Activated naive CD4-positive, alpha-beta T cell treated with anti-CD3 and anti-CD28 coated beads for 36 hours (primary cell): ENCODE measurements at places on chromosomes 7 and 10.

DNA sequence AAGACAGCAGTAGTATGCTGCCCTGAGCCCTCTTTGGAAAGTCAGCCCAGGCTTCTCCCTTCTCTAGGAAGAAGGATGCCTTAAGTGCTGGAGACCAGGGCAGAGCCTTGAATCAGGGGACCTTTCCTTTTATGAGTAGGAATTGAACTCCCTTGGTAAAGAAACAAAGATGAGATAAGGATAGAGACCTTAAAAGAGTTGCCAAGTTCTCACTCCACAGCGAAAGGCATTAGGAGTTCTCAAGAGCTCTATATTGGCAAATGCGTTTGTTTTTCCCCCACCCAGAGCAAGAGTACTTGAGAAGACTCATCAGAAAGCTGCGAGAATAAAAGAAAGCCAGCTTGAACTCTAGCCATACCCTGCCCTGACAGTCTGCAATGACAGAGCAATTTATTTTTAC, 72.9 kb upstream of the OGDHL start:
- DNase-seq = no peak

GRCh38 chr7:75715864-75716263, 22.9 kb downstream of the HIP1 start:
- DNase-seq = no peak

GRCh38 chr7:50358779-50359178, 54.3 kb downstream of the IKZF1 start:
- no peak for DNase-seq

DNA sequence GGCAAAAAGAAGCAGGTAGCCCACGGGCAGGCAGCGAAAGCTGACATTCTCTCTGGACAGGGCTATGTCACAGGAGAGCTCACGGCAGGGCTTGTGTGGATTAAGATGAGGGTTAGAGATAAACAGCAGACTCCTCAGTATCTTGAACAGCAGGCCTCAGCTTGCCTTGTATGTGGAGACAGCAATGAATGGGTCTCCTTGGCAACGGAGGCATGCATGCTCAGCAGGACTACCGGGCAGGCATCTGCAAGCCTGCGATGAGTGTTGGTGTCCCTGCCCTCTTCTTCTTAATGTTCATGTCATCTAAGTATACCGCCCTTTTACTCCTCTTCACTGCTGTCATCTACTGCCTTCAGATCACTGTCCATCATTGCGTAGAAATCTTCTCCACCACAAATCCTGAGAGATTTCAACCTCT, 81.9 kb upstream of the C1GALT1 start:
- DNase-seq = no peak

- DNase-seq = peak; percentile 57
Observed at GRCh38 chr7:5528071-5528814, 104.6 kb upstream of the TNRC18 start.

DNA sequence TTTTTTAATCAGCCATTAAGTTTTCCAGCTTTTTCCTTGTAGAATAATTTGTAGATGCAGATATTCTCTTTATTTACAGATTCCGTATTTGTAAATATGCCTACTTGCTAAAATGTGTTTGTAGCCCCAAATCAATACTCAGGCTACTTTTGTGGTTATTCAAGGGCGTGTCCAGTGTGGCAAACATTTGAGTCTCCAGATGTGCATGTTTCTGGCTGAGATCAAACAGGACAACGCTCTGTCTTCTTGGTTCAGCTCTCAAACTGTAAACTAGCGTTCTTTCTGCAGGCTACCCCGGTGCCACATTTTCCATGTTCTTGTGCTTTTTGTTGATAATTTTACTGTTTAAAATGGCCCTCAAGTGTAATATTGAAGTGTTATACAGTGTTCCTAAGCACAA, 16.2 kb upstream of the OR2A5 start:
- DNase-seq = no peak

DNA sequence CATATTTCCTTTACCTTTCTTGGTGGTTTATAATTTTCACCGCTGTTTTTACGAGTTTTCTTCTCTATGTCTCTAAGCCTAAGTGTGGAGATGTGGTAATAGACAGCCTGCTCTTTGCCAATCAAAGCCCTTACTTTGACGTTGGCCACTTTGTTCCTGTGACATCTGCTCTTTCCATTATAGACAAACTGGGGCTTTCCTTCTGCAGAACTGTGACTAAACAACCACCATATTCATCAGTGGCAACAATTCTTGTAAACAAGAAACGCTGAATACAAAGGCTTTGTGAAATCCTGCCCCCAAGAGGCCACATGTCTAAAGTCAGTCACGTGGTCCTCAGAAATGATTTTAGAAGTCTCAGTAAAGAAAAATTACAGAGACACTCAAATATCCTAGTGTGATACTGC, 59.6 kb upstream of the CAPZA2 start:
- DNase-seq = peak; percentile 49

- no peak for DNase-seq
Observed at GRCh38 chr10:44995914-44996669, 4.6 kb upstream of the ZNF22 start.

GRCh38 chr7:133746305-133746704, 380.8 kb upstream of the LRGUK start:
- DNase-seq = no peak

- no peak for DNase-seq
Observed at GRCh38 chr10:102668326-102669107, 24.2 kb downstream of the TRIM8 start.

DNA sequence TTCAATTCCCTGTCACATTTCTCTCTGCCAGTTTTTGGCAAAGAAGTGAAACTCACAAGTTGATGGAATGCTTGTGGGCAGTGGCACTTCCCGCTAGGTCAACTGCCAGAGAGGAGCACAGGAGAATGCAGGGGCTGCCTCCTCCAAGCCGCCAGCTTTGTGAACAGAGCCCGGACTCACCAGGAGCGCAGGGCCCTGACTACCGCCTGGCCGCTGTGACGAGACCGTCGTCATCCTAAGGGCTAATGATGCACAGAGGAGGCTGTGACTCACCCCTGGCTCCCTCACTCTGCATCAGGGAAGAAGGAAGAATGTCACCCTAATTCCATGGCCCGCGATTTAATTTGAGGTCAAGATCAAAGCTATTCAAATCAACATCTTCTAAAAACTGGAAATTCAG, 123.9 kb downstream of the TAX1BP1 start:
- no peak for DNase-seq

DNA sequence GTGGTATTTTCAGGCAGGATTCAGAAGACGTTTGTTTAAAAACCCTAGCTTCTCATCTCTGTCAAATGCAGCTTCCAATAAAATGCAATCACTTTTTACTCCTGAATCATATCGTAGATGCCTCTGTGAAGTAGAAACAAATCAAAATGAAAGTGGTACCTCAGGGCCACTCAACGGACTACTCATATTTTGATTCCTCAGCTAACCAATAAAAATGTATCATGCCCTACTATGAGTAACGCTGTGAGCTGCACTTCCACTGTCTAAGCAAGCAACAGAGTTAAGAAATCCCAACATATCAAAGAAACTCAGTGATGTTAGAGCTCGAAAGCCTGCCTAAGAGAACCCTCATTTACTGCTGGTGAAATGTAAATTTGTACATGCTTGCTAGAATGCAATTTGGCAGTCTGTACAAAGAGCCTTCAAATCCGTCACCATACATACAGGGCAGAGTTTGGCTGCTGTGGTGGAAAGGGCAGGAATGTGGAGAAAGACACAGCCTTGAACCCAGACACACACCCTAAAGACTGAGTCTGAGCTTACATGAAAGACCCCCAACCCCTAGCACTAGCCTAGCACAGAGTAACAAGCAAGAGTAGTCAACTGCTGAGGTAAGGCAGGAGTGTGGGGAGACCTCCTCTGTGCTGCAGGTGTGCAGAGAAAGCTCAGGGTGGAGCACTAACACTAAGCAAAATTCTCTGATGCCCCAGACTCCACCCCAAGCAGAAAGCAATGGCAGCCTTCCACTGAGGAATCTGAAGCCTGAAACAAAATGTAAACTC, 151.5 kb downstream of the ANK3 start:
- peak; percentile 34 for DNase-seq

DNA sequence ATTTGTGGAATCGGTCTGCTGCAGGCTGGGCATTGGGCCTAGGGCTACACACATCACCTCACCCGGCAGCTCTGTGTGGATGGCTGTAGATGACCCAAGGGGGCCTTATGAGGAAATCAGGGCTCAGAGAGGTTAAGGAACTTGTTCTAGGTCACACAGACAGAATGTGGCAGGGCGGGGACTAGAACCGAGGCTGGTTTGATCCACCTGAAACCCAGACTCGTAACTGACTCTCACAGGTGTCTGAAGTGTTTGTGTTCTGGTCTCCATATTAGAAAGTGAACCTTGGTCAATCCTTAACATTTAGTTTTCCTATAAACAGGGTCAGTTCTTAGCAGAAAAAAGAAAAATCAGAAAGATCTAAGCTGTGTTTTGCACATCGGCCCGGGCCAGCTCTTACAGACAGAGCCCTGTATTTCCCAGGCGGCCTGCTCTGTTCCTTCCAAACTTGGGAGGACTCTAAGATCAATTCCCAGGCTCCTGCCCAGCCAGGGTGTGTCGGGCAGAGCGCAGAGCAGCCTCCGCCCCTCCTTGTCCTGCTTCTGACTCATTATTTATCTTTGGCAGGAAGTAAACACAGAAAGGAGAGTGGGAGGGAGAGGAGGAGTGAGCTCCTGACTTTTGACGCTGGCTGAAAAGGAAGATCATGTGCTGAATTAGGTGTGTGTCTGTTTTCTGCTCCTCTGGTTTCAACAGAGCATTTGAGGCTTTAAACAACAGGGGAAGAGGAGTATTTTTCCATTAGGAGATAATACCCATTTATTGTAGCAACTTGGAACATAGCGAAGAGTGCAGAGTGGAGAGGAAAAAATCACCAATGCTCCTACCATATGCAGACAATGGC, 74.1 kb downstream of the TACC2 start:
- DNase-seq = no peak

GRCh38 chr7:132430861-132431822, 145.1 kb downstream of the PLXNA4 start:
- peak; percentile 79 for DNase-seq
